ENCODE measurements at places on chromosomes 13 and 19.

GRCh38 chr13:28654276-28654675 is 4.7 kb upstream of the POMP start:
- DNase-seq: no peak

GRCh38 chr13:34941835-34942731 is at the start of gene NBEA:
Gene NBEA, plus strand, starts transcription at chr13:34942270. Its CDS starts 551 bp downstream, at chr13:34942821.
- DNase-seq: peak; percentile 46

DNA sequence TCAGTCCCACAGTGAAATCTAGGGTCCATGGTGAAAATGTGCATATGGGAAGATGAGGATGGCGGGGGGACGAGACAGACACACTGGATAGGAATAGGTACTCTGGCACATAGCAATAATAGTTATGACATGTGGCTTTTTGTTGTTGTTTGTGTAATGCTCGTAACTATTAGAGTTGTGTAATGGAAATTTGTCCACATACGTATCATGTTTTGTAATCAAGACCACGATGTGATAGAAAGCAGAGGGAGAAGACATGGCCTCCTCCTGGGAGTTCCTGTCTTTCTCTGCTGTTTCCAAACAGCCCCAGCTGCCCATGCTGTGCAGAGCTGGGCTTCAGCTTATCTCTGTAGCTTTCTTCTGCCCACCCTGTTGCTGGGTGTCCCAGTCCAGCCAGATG is 185.3 kb upstream of the TMTC4 start:
- no peak for DNase-seq

GRCh38 chr13:42225051-42225450 is 46.9 kb upstream of the AKAP11 start:
- no peak for DNase-seq

GRCh38 chr19:16951529-16951928 is 62.7 kb downstream of the F2RL3 start:
- DNase-seq: no peak

DNA sequence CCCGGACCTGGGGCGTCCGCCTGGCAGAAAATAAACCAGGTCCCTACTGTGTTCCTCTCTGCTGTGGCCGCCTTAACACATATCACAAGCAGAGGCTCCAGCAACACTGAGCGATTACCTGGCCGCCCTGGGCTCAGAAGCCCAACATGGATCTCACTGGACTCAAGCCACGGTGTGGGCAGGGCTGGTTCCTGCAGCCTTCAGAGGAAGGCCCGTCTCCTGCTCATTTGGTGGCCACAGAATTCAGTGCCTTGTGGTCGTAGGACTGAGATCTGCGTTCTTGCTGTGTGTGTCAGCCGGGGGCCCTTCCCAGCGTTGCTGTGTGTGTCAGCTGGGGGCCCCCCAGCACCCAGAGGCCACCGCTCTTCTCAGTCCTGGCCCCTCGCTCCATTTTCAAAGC is 30.2 kb downstream of the C2CD4C start:
- DNase-seq: no peak

DNA sequence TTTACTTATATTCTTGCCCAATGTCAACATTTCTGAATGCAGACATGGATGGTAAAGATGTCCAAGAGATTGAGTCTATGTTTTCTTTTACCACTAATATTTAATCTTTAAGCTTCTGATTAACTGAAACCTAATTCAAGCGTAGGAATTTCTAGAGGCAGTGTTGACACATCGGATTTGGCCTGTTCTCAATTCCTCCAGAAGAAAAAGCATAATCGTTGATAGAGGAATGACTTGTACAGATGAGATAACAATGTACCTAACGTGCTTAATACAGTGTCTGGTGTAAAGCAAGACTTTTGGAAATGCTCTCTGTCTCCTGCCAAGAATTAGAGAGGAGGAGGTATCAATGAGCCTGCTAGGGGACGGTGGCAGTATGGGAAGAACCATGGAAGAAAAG is 35.2 kb downstream of the SLC15A1 start:
- DNase-seq: no peak

- peak; percentile 26 for DNase-seq
Measured at GRCh38 chr19:42440357-42441048, 2.2 kb downstream of the CXCL17 start.

- DNase-seq: peak; percentile 50
Measured at GRCh38 chr19:11196406-11197287, 698 bp downstream of the KANK2 start.

- peak; percentile 5 for DNase-seq
Measured at GRCh38 chr13:51453959-51454703, 1.3 kb upstream of the INTS6 start.

- no peak for DNase-seq
Measured at GRCh38 chr13:83667606-83668005, 214.7 kb downstream of the SLITRK1 start.

DNA sequence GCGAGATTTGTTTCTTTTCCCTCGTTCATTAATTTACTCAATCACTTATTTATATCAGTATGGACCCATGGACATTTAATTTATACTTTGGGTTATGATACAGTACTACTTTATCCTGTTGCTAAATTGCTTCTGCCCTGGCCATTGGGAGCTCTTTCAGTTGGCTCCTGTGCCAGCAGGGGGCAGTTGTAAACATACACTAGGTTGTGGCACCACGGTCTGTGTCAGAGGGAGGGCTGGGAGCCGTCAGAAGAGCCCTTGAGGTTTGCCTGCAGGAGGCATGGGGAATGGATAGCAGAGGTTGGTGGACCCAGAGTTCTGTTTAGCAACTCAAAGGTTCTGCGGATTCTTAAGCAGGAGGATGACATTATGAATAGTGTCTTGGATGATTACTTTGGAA is 94.3 kb downstream of the ERCC5 start:
- DNase-seq: no peak

GRCh38 chr13:20363603-20364002 is 131.5 kb upstream of the GJB6 start:
- DNase-seq: no peak

DNA sequence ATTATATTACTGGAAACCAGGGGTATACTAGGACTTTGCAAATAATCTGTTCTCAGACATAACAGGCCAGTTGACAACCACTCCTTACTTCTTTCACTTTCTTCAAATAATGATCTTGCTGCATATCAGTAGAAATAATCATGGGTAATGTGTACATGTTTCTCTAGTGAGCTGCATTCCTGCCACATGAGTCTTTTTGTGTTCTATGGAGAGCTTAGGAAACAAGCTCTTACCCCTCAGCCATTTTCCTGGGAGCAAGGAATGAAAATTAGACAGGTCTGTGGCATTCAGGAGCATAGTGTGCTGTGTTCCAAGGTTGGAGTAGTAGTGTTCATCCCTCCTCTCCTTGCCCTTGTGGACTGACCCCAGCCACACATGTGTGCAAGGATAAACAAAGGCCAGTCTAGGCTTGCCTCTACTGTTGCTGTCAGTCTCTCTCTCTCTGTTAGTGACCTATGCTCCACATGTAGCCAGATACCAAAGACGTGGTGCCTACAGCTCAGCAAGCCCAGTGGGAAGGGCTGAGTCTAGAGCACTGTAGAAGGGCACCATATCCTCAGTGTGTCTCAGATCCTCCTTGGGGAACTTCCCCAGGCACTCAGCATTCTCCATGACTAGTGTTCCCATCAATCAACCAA is 11.5 kb upstream of the OXGR1 start:
- DNase-seq: no peak

DNA sequence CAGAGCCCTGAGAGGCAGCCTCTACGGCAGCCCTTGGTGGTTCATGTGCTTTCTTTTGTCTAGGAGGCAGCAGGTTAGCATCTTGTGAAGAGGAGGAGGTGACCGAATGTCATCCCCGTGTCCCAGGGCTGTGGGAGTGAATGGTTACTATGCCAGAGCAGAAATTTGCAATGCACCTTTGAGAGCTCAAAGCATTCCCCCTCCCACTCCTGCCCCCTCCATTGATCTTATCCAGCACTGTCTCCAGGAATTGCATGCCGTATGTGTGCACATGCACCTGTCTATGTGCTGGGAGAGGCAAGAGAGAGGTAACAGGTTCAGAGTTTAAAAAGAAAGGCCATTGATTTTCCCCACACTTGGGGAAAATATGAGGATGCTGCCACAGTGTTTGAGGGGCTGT is 10.2 kb downstream of the RASL11A start:
- DNase-seq: no peak

DNA sequence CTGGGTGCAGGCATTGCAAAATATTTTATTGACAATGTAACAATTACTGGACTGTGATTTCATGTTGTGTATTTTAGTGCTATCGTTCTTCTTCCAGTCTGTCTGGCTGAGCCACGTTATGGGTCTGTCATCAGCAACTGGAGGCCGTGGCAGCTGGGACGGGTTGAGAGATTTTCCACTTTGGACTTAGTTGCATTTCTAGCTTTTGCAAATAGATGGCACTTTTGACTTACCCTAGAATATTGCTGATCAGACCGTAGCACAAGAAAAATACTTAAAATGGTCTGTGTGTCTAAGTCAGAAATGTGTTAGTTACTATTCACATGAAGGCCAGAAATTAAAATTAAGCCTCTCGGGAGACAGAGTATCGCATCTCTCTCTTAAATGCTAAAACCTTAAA is 211.1 kb downstream of the TEX29 start:
- no peak for DNase-seq

- DNase-seq: no peak
Measured at GRCh38 chr19:10517760-10518443, 655 bp upstream of the S1PR5 start.

- no peak for DNase-seq
Measured at GRCh38 chr13:36829753-36830152, 10.7 kb downstream of the RFXAP start.

DNA sequence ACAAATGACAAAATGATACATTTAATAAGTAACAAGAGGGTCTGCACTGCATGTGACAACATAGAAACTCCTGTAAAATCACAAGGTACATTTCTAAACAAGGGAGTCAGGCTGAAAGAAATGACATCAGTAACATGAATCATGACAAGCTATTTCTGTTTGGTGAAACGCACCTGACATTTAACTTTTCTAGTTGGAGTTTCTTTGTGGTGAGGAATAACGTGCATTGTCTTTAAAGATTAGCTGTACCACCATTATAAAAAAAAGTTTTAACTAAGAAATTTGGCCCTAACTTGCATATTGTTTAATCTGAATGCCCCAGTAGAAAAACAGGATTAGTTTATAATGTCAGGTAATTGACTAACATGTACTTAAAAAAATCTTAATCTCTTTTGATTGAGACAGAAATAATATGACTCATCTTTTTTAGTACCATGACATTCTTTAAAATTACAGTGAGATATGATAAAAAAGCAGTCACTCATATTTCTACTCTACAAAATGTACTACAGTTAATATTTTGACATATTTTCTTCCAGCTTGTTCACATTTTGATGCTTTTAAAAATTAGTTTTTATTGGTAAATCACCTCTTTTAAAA is 418.2 kb downstream of the KLF12 start:
- DNase-seq: no peak

DNA sequence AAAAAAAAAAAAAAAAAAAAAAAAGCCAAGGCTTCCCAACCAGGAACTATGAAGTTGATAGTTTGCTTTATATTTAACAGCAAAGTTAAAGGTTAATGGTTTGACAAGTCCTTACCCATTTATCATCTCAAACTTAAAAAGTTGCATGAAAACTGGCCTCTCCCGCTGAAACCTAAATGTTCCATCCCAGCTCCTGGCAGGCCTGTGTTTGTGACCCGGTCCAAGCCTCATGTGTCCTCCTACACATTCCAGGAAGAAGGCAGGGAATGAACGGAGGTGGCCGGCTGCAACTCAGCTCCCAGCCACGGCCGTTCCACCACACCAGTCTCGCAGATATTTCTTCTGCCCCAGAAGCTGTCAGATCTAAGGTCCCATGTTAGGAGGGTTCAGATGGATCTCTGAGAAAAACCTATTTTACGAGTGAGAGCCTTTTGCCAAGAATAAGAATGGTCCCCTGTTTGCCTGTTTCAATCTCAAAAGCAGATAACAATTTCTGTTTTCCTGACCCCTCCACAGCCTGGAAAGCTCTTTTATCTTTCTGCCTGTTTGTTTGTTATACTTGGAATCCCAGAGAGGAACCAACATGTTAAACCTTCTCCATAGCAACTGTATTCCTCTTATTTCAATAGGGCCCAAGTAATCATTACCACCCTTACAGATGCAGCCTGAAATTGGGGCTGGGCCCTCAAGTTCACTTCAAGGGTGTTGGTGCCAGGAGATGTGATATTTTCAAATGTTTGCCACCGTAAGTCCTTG is 56.5 kb downstream of the KCTD12 start:
- DNase-seq: no peak

DNA sequence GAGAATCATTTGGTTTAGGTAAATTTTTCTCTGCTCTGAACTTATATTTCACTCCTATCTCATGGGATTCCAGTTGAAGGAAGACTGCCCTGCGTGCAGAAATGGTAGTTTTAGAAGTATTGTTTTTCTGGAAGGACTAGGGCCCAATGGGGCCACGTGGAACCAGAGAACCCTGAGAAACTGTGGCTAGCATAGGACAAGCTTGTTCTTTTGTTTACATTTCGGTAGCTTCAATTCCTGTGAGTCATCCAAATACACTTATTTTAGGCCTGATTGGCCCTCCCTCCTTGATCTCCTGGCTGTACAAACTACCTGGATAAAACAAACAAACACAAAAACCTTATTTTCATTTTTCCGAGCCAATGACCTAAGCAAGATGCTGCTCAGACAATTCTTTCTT is 124.0 kb downstream of the ITGBL1 start:
- no peak for DNase-seq

Data from GM19239 (cell line).